CD4-positive, alpha-beta T cell treated with Interleukin-6 at 100 ng/mL for 8 hours (primary cell): ENCODE measurements at places on chromosomes 2 and 18.

DNA sequence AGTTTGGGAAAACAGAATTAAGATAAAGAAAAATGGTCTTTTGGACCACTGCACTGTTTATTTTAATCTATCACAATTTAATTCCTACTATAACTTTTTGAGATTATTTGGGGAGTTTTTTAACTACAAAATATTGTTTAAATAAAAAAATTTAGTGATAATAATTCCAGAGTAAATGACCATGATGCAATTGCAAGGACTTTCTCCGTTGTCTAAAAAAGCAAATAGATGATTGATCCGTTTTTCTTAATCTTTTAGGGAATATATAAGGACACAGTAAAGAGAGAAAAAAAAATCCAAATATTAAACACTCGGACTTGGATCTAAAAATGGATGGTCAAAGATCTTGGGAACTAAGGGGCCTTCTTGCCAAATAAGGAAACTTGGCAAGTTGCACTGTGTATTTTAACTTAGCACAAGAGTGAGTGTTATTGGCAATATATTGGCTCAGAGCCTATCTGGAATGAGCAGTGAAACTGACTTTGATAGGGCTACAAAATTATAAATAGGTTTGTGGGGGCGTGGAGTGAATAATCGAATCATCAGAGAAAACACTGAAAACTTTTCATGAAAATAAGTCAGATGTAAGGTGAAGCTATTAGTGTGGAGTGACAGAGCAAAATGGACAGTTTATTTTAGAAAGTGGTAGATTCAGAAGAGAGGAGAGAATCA is 2.0 kb downstream of the MAP3K20 start:
- DNase-seq, result no peak

GRCh38 chr18:46334868-46335281 is 230.7 kb downstream of the HAUS1 start:
- DNase-seq, result no peak

GRCh38 chr2:9980520-9980919 is 29.0 kb downstream of the GRHL1 start:
- DNase-seq, result no peak

DNA sequence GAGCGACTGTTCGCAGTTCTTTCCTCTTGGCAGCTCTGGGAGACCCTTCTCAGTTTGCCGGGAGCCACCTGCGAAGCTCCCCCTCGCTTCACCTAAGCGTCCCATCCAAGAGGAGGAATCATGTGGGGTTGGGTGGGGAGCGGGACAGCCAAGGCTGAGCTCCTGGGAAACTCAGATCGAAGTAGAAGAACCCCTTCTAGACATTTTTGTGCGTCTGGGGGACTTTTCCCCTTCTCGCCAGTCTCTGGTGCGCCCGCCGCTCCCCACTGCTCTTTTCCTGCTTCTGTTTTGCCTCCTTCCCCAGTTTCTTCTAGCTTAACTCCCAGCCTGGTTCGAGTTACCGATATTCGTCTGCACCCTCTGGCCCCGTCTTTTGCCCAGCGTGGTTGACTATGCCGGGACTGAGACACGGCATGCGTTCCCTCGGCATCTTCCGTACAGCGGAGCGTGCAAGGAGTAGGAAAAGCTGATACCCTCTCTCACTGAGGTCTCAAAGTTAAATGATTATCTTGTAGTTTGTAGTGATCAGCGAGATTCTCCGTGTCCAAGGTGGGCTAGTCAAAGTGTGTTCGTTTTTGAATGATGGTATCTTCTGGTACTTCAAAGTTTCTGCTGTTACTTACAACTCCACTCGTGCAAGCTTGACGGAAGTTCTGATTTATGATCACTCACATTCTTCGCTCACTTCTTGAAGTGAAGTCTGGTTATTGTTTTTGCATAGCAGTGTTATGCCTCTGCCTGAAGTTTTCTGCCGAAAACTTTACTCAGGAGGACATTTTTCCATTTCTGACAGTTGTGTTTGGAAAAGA is 664 bp downstream of the CAMKMT start:
- peak; percentile 30 for DNase-seq
